ENCODE measurements at places on chromosomes 11 and 22.

DNA sequence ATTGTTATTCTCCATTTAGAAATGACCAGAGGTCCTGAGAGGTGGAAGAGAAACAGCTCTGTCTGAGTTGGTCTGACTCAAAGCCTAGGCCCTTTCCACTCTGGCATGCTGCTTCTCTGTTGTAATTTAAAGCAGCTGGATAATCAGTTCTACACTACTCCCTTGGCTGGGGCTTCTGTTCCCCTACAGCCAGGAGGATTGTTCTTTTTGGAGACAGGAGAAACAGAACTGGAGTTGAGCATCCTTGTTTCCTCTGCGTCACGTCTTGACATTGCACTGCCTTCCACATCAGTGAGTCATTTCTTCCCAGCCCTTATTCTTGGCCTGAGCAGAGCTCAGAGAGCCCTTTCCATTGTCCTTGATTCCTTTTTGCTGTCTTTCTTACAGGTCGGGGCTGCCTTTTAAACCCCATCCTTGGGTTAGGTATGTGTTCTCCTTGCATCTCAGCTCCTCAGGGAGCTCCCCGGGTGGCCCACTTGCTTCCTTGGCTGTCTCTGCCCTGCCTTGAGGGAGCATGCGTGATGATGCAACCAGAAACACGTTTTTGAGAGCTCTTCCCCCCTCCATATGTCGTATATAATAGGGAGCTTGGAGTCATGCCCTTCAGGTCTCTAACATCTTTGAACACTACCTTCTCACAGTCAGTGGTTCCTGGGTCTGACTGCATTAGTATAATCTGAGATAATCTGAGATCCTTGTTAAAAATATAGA is 35.7 kb downstream of the CYB5R2 start:
- DNase-seq: no peak

GRCh38 chr11:131867457-131868257 is 497.2 kb downstream of the NTM start:
- DNase-seq: no peak

DNA sequence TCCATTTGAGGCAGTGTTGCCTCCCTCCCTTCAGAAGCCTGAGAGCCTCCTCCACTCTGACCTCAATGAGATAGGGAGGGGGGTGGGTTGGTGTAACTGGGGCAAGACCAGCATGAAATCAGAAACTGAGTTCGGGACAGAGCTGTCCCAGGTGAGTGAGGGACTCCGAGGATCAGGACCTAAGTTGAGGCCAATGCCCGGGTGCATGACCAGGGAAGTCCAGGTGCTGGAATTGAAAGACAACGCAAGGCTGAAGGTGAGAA is 40.8 kb upstream of the ZBED5 start:
- no peak for DNase-seq

DNA sequence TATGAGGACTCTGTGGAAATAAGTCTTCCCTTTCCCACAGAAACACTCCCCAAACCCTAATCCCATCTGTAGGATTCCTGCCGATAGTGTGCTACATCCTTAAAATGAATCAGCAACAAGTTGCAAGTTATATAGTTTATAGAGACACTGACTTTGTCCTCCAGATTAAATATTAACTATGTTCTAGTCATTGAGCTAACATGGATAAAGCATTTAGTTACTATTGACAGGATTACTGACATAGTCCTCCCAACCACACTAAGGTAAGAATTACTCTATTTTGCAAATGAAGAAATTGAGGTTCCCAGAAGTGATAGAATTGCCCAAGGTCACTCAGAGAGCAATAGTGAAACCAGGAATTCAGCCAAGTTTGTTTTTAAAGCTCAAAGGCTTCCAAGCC is 1.9 kb downstream of the OR52M1 start:
- no peak for DNase-seq

DNA sequence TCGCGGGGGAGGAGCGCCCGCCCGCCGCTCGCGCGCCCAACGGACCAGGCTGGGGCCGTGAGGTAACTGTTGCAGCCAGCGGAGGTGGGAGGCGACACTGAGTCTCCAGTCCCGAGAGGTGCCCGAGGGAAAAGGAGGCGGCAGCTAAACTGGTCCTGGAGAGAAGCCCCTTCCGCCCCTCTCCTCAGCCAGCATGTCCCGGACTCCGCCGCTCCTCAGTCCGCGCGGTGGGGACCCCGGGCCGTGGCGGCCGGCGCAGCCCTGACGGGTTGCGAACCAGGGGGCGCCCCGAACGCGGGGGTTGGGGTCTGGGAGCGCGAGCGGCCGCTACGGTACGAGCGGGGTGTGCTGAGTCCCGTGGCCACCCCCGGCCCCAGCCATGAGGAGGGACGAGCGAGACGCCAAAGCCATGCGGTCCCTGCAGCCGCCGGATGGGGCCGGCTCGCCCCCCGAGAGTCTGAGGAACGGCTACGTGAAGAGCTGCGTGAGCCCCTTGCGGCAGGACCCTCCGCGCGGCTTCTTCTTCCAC is at the start of gene PDE3B:
Gene PDE3B, plus strand, starts transcription at position 108 of the 529 bp plus-strand sequence. Its CDS starts 272 bp downstream, at position 380.
- peak; percentile 41 for DNase-seq

- DNase-seq: no peak
Measured at GRCh38 chr22:44131989-44132685, 48.6 kb upstream of the PARVG start.

DNA sequence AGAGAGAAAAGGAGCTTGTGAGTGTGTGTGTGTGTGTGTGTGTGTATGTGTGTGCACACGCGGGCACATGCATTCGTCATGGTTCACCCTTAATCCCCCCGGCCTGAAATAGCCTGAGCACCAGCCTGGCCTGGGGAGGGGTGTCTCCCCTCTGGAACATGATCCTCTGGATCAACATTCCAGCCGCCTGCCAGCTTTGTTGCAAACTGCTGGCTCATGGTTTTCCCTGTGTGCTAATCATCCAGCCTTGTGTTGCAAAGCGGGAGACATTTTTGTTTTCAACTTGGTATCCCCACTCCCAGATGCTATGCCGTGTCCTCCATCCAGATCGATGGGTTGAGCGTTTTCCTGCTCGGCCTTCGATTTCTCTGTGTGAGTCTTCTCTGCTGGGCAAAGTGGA is 94.3 kb downstream of the FEZ1 start:
- DNase-seq: no peak

DNA sequence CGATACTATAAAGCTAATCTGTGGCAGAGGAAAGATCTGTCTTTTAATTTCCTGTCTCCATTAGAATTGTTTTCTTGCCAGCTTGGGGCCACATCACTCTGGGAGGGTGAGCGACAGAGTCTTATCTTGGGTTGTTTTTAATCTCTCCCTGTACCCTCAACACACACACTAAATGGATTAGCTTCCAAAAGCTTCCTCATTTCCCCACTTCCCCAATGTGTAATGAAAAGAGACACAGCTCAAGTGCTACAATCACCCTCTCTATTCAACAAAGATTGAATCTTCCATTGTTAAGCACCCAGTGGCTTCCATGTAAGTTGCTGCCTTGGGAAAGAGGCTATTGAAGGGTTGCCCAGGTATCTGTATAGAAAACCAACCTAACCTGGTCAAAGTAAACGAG is 6.1 kb upstream of the ASCL3 start:
- no peak for DNase-seq

- DNase-seq: no peak
Measured at GRCh38 chr11:33953289-33953688, 61.4 kb upstream of the LMO2 start.

DNA sequence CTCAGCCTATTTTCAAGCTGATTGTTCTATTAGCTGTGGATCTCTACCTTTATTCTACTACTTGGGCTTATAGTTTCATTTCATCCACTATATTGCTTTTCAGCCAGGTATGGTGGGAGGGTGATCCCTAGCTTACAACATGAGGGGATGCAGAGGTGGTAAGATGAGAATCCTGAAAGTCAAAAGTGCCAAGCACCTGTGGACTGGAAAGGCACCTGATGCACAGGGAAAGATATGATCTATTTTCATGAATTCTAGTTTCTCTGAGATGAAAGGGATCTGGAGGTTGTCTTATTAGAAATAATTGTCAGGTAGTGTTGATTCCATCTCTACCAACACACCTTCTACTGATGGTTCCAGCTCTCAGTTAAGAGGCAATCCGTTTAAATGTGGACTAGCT is 21.6 kb upstream of the IL18BP start:
- DNase-seq: no peak

DNA sequence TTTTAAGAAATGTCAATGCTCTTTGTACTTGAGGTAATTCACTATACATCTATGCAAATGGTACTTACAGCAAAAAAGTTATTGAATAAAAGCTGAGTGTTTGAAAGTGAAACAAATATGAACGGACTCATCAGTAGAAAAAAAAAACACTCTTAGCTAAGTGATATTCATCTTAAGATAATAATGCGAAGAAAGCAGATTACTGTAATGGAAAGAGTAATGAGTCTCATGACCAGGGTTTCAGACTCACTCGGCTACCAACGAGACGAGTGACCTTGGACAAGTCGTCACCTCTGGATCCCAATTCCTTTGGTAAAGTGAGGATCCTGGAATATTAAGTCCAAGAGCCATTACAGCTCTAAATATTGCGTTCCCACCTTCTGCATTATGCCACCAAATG is 57.0 kb downstream of the PACSIN2 start:
- no peak for DNase-seq

- DNase-seq: no peak
Measured at GRCh38 chr11:92658733-92659132, 310.7 kb upstream of the MTNR1B start.

DNA sequence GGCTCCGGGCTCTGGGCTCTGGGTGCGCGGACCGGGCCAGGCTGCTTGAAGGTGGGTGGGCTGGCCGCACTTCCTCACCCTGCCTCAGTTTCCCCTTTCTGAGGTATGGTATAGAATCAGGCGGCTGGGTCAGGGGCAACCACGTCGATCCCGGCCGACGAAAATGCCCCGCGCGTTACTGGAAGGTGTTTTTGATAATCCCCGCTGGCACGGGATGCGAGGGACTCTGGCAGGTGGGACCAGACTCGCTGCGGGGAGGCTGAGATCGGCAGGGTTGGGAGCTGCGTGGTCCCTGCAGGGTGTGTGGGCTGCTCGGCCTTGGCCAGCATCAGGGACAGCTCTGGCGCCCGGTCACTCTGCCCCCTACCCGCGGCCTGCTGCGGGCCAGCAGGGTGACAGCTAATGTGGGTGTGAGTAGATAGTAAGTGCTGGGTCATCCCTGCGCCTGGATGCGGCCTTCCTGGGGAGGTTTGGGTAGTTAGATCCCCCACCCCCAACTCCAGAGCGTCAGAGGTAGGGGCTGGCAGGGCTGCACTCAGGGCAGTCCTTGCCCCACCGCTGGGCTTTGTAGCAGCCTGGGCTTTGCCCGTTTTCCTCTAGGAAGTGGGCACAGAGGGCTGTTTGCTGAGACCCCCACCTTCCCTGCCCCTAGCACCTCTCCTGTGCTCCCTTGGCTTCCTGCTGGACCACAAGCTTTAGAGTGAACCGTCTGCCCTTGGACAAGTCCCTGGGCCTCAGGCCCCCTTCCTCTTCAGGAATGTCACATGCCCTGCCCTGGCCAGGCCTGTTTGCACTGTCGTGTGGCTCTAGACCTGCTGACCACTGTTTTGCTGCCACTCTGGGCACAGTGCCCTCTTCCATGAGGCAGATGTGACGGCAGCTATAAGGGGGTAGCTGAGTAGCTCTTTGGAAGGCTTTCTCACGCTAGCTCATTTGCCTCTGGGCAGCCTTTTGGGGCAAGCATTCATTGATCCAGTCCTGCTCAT is 579 bp downstream of the TANGO2 start:
- DNase-seq: no peak

DNA sequence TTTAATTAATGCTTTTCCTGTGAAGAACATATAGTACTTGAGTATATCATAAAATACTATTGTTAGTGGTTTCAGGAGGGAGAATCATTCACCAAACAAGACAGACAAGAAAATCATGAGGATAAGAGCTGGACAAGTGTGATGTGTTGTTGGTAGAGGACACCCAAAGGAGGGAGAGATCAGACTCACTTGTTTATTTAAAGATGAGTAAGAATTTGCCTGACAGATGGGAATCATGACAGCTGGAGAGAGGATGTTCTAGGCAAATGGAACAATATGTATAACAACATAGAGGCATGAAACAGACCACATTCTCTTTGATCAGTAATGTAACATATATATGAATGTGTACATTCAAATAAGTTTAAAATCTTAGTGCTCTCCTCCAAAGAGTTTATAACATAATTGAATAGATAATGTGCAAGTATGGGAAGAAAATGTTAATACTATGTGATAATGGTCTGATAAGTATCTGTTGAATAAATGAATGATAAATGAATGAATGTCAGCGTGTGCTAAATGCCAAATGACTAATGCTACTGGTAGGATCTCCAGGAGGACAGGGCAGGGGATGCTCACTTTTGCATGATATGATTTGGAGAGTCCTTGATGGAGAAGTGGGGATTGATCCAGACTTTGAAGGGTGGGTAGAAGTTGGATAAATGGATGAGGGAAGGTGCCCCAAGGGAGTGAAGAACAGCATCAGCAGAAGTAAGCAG is 228.9 kb upstream of the SORL1-AS1 start:
- DNase-seq: no peak

- no peak for DNase-seq
Measured at GRCh38 chr22:36238373-36239149, 766 bp downstream of the APOL2 start.

- no peak for DNase-seq
Measured at GRCh38 chr11:80515097-80515496, 1074.3 kb upstream of the TENM4 start.

- no peak for DNase-seq
Measured at GRCh38 chr11:112082729-112083128, 3.8 kb downstream of the TIMM8B start.

GRCh38 chr22:29788339-29789279 is 21.4 kb downstream of the UQCR10 start:
- no peak for DNase-seq

- no peak for DNase-seq
Measured at GRCh38 chr22:42171946-42172719, 41.5 kb upstream of the CYP2D6 start.
